Hypothalamus (tissue), 51 donors: ENCODE measurements at places on chromosomes 12 and 14.
A peak's percentile ranks its signal among the peaks of the same experiment; 100 is the strongest.

- DNase-seq = no peak
These were observed 28.7 kb downstream of the BMAL2 start for GRCh38 chr12:27361372-27361771.

DNA sequence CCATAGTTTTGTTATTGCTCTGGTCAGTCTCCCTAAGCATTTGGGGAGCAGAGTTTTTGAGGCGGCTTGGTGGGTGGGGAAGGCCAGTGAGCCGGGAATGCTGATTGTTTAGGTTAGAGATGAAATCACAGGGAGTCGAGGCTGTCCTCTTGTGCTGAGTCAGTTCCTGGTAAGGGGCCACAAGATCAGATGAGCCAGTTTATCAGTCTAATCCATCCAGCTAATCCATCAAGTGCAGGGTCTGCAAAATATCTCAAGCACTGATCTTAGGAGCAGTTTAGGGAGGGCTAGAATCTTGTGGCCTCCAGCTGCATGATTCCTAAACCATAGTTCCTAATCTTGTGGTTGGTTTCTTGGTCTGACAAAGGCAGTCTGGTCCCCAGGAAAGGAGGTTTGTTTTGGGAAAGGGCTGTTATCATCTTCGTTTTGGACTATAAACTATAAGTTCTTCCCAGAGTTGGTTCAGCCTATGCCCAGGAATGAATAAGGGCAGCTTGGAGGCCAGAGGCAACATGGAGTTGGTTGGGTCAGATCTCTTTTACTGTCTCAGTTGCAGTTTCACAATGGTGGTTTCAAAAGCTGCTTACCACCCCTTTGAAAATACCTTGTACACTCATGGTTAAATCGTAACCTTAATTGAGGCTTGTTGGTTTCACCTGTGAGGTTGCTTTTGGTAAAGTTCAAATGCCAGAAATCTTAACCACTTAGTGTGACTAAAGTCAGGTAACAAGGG is 33.6 kb upstream of the HIGD1C start:
- DNase-seq = no peak

GRCh38 chr12:30795410-30796312 is 40.9 kb upstream of the CAPRIN2 start:
- DNase-seq = peak; percentile 31

DNA sequence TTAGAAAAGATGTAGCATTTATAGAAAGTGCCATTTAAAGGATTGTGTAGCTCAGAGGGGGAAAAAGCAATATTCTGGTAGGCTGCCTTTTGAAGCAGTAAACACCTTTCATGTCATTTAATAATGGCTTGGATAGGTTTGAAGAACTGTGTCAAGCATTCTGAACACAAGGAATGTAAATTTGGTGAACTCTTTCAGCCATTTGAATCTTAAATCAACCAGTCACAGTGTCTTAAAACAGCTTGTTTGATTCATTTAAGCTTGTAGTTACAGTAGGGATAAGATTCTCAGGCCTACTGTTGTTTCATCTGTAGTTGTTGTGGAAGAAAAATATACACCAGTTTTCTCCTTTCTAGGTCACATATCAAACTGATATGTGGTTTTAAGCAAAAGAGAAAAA is 299.4 kb upstream of the NOVA1 start:
- DNase-seq = no peak
